ENCODE measurements at places on chromosomes 13 and 19.

DNA sequence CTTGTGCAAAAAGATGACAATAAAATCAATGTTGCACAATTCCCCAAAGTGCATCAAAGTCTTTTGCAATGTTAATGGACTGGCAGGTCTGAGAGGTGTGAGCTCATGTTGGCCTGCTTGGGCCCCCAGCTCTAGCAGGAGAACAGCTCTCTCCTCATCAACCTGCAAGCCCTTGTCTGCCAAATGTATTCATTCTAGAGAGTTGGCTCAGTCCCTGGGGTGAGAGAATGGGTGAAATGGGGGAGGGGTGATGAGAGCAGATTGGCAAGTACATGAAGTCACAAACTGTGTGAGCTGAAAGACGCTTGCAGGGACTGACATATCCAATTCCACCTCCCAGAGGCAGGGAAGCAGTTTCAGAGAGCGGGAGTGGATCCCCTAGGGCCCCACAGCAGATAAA, 465.1 kb upstream of the ZNF507 start:
- no peak for DNase-seq

GRCh38 chr13:24887759-24888158, 123.8 kb downstream of the RNF17 start:
- DNase-seq, result no peak

GRCh38 chr13:106107061-106107460, 428.4 kb downstream of the EFNB2 start:
- no peak for DNase-seq

GRCh38 chr13:84130495-84131114, 248.3 kb upstream of the SLITRK1 start:
- DNase-seq, result no peak

DNA sequence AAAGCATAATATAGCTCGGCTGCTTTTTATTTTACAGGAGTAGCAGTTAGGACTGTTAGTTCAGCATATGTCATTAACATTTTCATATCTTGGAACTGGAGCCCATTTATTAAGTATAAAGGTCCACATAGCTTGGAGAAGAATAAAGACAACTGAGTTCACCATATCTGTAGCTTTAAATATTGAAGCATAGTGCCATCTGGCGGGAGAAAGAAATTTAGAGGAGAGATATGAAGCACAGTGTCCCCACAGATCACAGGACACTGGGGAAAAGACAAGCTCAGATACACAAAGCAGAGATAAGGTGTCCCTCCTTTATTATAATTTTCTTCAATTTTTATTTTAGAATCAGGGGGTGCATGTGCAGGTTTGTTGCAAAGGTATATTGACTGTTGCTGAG, 104.7 kb upstream of the FREM2 start:
- no peak for DNase-seq

- no peak for DNase-seq
These were observed 64.1 kb upstream of the POSTN start for GRCh38 chr13:37662624-37663023.

- DNase-seq, result no peak
These were observed at the start of gene NFIX for GRCh38 chr19:12994701-12995595. NFIX (plus strand) TSS chr19:12995475; CDS start chr19:12995838, 363 bp downstream.

- no peak for DNase-seq
These were observed 284.1 kb upstream of the ZNF507 start for GRCh38 chr19:32061315-32061714.

DNA sequence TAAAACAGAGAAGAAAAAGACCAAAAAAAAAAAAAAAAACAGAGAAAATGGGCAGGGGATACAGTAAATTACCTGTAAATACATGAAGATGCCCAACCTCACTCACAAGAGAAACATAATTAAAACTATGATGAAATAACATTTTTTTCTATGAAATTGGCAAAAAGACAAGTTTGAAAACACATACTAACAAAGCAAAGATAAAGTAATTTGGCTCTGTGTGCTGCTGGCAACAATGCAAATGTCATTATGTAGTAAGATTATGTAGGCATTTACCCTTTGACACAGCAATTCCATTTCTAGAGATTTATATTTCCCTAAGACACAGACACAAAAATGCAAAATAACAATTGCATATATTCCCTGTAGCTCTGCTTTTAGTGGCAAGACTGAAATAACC, 20.2 kb downstream of the ZC3H13 start:
- DNase-seq, result no peak

GRCh38 chr19:53507523-53508442, 30.2 kb upstream of the ZNF331 start:
- DNase-seq, result no peak

DNA sequence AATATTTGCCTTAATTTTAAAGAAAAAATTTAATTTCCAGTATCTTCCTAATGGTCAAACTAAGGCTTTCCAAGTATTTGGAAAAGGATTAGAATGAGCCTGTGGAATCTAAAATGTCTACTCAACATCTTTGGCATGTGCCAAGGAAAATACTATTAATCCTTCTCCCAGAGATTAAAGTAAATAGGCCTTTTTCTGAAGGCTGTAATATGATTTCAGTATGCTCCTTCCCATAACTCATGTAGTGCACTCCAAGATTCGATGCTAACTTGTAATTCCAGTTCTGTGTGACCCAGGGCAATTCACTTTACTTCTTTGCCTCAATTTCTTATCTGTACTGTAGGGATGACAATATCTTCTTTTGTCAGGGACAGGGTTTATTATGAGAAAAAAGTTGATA, 196.9 kb downstream of the ZIC5 start:
- DNase-seq, result no peak

DNA sequence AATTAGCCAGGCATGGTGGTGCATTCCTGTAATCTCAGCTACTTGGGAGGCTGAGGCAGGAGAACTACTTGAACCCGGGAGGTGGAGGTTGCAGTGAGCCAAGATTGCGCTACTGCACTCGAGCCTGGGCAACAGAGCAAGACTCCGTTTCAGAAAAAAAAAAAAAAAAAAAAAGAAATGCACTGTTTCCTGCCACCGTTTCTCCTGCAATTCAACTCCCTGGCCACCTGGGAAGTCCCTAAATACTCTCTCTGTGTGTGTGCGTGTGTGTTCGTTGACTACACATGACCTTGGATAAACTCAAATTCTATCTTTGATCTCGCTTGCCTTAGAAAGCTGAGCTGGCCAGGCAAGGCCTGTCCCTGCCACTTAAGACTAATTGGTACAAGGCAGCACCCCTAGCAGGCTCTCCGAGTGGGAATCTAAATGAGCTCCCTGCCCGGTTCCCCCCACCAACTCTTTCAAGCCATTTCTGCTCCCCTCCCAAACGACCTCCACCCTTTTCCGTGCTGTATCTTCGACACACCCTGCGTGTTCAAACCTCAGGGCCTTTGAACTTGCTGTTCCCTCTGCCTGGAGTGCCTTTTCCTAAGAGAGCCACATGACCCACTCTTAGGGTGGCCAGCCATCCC, 5.2 kb upstream of the BCAT2 start:
- DNase-seq, result no peak

GRCh38 chr13:78028960-78029359, 110.3 kb upstream of the EDNRB start:
- no peak for DNase-seq

- no peak for DNase-seq
These were observed 349.4 kb downstream of the RFC3 start for GRCh38 chr13:34167347-34167746.

GRCh38 chr19:8512115-8512967, 1.6 kb downstream of the ZNF414 start:
- no peak for DNase-seq

- DNase-seq, result no peak
These were observed 33.1 kb upstream of the CACTIN start for GRCh38 chr19:3659746-3660112.

DNA sequence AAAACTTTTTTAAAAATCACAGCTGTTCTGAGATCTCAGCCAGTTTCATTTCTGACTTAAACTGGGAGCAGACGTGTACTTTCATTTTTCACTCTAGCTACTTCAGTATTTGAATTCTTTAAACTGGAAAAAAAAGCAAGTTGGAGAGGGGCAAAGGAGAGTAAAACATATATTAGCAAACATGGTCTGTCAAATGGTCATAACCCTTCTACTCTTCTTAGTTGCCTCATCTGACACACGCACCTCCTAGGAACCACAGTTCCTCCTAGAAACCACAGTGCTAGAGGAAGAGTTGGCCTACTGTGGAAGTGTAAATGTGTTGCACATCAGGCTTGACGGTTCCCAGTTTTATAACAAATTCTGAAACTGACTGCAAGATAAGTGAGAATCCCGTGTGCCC, 47.2 kb downstream of the TM9SF2 start:
- no peak for DNase-seq

DNA sequence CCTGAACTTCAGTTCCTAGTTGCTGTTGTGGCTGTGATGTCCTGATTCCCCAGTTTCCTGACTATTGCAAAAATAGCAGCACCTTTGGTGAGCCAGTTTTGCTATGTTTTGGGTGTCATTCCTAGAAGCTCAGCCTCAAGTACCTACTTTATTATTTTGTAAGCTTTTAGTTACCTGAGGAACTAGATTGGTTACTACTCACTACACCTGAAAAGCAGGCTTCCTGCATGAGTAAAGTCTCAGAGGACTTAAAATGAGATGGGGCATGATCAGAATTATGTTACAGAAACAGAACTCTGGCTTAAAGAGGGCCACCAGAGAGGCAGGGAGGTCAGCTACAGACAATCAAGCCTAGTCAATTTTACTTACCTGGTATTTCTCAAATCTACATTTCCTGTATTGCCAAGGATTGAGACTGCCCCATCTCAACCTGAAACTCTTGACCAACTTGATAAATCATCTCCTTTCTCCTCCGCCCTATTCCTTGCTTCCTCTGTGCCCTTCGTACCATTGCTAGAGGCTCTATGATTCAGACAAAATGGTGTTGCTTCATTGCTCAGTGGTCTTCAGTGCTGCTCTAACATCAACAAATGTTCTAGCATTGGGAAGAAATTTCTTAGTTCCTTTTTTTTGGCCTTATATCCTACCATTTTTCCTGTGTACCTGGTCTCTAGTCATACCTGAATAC, 58.9 kb downstream of the RAP2A start:
- DNase-seq, result no peak

- DNase-seq, result no peak
These were observed 14.2 kb upstream of the PGLS start for GRCh38 chr19:17497149-17497798.

DNA sequence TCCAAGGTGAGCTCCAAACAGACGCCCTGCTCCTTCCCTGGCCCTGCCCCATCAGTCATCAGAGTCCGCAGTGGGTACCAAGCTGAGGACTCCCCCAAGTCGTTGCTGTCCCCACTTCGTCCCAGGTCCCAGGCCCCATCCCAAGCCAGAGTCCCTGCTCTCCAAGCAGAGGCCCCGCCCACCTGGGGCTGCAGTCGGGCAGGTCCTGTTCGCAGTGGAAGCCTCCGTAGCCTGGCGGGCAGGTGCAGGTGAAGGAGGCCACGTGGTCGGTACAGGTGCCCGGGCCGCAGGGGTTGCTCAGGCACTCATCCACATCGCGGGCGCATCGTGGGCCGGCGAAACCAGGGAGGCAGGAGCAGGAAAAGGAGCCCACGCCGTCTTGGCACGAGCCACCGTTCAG, 19.4 kb downstream of the NOTCH3 start:
- no peak for DNase-seq

GRCh38 chr13:94243551-94243950, 235.9 kb downstream of the DCT start:
- no peak for DNase-seq

GRCh38 chr13:109389892-109390345, 396.5 kb downstream of the IRS2 start:
- DNase-seq, result no peak

- no peak for DNase-seq
These were observed 8.2 kb upstream of the ZNF792 start for GRCh38 chr19:34972163-34972705.

- no peak for DNase-seq
These were observed 63.4 kb upstream of the C1QTNF9B start for GRCh38 chr13:23960566-23961156.

DNA sequence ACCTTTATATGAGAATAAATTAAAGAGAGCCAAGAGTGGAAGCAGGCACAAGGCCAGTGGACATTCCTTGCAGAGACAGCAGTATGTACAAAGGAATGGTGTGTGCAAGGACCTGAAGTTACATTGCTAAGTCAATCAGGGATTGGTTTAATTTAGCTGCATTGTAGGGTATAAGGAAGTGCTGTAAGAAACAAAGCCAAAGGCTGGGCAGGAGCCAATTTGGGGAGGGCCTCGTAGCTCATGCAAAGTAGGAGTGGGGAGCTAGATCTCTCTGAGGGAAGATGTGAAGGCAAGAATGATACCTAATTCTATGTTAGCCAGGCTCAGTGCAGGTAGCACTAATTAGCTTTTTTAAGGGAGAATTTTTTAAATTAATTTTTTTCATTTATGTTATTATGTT, 76.7 kb downstream of the SLAIN1 start:
- no peak for DNase-seq

DNA sequence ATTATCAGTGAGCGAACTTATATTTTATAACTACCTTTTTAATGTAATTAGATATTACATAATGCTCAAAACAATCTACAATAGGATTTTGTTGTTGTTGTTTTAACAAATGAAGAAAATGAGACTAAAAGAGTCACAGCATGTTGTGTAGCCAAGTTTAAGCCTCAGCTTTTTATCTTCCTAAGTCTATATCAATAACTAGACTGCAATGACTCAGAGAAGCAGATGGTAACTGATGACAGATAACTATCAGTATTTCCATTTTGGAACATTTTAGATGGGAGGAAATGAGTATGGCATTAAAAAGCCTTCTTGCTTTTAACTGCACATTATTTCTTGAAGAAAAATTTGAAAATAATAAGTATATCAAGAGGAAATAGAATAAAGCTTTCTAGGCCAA, 825.2 kb downstream of the SLITRK1 start:
- no peak for DNase-seq

- DNase-seq, result no peak
These were observed 4.7 kb upstream of the GSK3A start for GRCh38 chr19:42246922-42247639.

DNA sequence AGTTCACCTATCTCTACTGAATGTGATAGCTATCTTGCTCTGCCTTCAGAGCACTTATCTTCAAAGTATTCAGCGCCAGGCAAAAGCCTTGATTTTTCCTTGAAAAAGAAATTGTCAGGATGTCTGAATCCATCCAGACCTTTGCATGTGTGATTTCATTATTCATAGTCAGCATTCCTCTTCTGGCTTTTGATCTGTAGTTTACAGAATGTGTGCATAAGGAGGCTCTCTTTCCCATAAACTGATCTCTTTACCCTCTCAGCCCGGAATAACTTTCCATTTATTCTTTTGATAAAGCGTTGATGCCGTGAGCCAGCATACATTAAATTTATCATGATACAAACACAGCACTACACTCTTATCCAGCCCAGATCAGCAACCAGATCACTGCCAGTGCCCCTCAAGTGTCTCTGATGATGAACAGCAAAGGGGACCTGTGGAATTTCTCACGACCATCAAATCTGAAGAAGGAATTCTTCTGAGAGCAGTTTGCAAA, 130.8 kb downstream of the DNAJC15 start:
- DNase-seq, result no peak

- DNase-seq, result no peak
These were observed 5.4 kb upstream of the GAS6 start for GRCh38 chr13:113869263-113869662.

GRCh38 chr13:83883061-83883523, 818 bp upstream of the SLITRK1 start:
- DNase-seq, result no peak

Measured in stimulated activated CD8-positive, alpha-beta memory T cell treated with anti-CD3 and anti-CD28 coated beads, Interleukin-12 subunit alpha, Interleukin-12 subunit beta, amount 100 ng/mL, for 1 hour (primary cell).